Activated CD8-positive, alpha-beta memory T cell treated with anti-CD3 and anti-CD28 coated beads for 4 hours (primary cell): ENCODE measurements at places on chromosomes 7 and 10.

GRCh38 chr7:37977243-37977642 lies 56.8 kb downstream of the EPDR1 start:
- no peak for DNase-seq

DNA sequence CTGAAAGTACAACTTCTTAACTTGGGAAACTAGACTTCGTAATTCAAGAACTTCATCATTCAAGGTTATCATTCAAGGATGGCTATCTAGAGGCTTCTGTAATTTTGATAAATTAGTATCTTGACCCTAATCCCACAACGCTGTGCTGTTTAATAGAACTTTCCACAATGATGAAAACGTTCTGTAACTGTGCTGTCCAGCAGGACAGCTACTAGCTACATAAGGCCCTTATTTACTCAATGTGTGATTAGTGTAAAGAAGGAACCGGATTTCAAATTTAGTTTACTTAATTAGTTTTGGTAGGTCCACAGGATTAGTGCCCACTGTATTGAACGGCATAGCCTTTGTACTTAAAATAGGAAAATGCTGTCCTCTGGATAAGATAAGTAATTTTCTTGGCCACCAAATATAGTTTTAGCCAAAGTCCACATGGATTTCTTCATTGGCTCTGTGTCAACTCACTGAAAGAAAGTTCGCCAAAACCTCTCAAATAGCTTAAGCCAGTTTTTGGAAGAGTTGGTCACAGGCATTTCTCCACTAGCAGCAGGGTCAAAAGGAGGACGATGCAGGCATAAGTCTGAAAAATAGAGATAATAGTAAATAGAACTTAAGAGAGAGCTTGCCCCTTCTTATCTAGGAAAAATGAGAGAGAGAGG lies 17.3 kb downstream of the DGKI start:
- no peak for DNase-seq

DNA sequence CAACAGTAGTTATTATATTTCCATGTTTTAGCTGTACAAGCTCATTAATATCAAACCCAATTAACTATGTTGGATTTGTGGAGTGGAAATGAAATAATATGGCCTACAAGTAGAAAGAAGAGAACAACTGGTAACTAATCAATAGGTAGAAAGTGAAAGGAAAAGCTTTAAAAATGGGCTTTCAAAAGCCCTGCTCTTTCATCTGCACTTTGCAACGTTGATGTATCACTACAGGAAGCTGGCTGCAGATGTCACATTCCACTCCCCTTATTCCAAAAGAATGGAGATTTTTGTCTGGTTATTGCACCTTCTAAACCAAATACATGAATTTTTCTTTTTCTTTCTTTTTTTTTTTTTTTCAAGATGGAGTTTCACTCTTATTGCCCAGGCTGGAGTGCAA lies 11.7 kb upstream of the MKI67 start:
- no peak for DNase-seq

DNA sequence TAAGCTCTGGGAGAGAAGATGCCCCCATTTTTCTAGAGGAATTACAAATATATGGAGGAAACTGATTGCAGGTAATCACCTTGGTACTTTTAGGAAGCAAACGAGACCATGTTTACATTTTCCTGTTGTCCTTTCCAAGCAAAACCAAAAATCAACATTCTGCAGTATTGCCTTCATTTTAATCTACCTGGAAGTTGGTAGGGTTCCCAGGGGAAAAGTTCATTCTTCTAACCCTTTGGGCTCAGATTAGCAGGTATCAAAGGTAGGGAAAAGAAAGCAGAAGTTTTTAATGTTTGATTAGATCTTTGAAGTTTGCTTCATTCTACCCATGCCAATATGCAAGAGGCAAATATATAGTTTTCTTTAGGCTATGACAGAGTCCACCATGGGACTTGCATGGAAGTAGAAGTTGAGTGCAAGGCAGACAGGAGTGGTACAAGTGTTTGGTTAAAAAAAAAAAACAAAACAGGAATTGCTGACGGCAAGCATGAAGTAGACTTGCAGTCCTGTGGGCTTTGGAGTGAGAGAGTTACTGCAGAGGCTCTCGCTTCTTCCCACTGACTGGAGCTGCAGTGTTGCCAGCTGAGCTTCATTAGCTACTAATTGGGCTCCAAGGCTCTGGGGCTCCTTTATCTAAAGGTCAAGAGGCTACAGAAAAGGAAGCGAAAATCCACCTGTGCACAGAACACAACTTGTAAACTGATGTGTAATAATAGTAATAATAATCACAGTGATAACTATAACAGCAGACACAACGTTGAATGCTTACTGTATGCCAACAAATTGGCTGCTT lies 28.9 kb upstream of the ASAH2 start:
- DNase-seq = no peak

DNA sequence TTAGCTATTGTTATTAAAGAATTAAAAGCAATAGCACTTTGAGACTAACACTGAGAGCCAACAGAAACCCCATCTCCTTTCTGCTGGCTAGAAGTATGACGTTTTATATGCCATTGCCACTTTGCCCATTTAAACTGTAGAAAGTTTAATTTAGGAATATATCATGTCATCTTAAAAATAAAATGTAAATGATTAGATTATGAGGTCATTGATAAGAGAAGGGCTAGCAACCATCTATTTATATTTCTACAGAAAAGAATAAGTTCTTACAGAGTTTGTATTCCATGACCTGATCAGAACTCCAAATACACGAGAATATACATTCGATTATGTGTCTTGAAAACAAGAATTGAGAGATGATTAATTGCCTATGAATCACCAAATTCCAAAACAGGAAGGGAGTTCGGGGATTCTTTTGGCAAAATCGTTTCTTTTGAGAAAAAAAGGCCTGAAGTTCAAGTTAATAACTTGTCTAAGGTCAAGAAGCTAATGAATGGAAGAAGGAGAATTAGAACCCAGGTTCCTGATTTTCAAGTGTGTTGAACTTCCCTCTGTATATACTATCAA lies 227.0 kb downstream of the TRIL start:
- DNase-seq = no peak

DNA sequence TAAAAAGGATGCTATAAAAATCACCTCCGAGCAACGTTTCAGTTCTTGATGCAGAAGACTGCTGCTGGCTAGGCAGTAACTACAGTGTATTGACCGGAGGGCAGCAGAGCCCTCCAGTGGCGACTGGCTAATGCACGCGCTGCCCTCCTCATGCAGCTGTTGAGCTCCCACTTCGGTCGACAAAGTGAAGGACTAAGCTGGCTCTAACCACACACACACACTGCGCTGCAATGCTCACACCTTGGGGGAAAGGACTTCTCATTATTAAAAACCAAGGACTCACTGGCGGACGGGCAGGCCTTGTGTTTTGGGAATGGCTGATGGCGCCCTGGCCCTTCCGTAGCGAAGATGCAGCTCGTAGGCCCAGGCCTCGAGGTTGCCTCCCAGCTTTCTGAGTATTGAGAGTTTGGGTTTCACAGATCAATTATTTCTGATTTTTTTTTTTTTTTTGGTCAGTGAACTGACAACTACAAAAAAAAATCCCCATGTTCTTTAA lies 120.9 kb upstream of the DIP2C start:
- DNase-seq = no peak
